ENCODE measurements at places on chromosomes 4 and X.

DNA sequence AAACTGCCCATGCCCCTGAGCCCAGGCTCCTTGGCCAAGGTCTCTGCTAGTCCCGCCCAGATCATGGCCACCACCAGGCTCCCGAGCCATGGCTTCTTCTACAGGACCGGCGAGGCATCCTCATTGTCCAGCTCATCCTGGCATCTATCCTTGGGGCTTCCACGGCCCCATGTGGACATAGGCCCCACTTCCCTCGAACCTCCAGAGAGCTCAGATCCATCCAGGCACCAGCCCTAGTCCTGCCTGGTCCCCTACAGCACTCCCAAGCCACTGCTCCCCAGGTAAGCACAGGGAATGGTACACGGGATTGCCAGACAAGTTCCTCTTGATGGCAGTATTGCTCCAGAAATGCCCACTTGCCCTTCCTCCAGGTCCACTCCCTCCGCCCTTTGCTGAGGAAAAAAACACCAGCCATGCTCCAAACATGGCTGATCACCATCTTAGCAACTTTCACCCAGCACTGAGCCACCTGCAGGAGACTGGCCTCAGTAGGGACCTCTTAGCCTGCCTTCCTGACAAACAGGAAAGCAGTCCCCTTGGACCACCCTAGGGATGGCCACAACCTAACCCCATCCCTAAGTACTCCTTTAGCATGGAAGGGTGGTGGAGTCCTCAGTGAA, 272.1 kb upstream of the AGTR2 start:
- peak; percentile 24 for DNase-seq

DNA sequence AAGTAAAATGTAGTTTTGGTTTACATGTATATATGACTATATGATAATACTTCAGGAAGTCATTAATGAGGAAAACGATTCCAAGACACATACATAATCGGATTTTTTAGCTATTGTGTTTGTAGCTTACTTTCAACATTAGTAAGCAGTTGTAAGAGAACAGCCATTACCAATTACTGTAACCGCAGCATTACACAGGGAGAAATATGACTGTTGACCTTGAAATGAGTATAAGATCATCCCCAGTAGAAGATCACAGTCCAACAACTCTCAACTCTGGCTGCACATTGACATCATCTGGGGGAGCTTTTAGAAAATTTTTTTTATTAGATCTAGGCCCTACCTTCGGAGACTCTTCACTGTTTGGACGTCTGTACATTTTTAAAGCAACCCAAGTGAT, 762.0 kb upstream of the MAGEB2 start:
- DNase-seq, result no peak

DNA sequence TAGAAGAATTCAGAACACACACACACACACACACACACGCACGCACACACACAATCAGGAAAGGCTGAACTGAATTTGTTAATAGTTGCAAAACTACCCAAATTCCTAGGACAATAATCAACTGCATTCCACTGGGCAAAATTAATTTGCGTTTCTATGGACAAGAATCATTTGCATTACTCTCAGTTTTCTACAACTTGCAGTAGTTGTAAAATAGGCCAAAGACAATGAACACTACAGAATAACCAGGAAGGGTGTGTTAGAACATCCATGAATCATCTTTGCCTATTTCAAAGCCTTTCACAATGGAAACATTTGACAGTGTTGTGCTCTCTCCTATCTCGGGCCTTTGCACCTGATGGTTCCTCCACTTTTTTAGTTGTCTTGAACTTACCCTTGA, 77.1 kb upstream of the IGFBP7 start:
- no peak for DNase-seq

DNA sequence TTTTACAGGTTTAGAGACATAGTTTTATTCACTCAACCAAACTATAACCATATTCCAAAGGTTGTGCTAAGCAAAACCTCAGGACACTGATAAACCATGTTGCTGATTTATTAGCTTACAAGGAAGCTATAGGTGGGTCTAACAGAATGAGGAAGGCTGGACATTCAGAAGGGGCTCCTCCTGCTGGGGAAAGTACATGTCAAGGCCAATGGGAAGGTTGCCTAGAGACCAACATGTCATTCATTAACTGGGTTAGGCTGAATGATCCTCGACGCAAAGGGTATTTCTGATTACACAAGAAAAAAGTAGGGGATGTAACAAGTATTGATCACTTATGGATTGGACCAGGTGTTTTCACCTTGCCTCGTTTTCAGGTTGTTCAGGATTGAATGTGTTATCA, 30.3 kb downstream of the SLC10A6 start:
- DNase-seq, result no peak

- DNase-seq, result no peak
Measured at GRCh38 chr4:61511716-61512488, 311.8 kb downstream of the ADGRL3 start.

- DNase-seq, result no peak
Measured at GRCh38 chrX:16028576-16028975, 94.8 kb upstream of the GRPR start.

- DNase-seq, result no peak
Measured at GRCh38 chrX:63426519-63426918, 75.4 kb upstream of the SPIN4 start.

- DNase-seq, result no peak
Measured at GRCh38 chr4:4603067-4603466, 61.2 kb upstream of the STX18 start.

GRCh38 chr4:165667969-165668368, 205.1 kb upstream of the TLL1 start:
- no peak for DNase-seq

DNA sequence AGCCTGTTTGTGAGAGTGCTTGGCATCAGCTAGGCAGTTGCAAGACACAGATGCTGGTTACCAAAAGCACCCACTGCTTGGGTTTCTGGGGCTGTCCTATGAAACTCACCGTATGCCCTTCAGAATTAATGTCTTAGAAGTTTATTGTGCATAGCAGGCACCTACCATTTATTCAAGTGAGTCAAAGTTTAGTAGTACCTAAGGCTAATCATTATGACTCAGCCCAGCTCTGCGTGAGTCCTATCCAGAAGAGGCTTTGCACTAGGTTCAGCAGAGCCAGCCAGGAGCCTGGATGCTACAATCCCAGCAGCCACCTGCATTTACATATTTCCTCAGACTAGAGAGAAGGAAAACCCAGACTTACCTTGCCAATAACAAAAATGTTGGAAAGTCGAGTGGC, 4.2 kb downstream of the RPS4X start:
- no peak for DNase-seq

DNA sequence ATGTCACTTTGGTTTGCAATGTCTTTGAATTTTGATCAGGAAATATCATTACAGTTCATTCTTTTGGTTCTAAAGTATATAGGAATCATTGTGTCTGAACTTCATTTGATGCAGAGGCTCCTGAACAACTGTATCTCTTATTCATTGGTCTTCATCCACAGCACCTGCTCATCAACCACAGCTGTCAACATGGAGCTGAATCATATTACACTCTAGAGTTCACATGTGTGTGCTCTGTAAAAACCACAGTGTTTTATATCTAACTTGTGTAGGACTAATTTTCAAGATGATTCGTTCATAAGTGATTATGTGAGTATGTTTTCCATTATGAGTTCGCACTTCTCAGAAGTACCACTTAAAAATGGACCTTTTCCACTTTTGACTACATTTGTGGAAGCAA, 643.3 kb upstream of the FAM241A start:
- no peak for DNase-seq

GRCh38 chr4:53693408-53693807, 102.1 kb upstream of the LNX1 start:
- no peak for DNase-seq

- DNase-seq, result no peak
Measured at GRCh38 chr4:18342847-18343246, 321.3 kb upstream of the LCORL start.

DNA sequence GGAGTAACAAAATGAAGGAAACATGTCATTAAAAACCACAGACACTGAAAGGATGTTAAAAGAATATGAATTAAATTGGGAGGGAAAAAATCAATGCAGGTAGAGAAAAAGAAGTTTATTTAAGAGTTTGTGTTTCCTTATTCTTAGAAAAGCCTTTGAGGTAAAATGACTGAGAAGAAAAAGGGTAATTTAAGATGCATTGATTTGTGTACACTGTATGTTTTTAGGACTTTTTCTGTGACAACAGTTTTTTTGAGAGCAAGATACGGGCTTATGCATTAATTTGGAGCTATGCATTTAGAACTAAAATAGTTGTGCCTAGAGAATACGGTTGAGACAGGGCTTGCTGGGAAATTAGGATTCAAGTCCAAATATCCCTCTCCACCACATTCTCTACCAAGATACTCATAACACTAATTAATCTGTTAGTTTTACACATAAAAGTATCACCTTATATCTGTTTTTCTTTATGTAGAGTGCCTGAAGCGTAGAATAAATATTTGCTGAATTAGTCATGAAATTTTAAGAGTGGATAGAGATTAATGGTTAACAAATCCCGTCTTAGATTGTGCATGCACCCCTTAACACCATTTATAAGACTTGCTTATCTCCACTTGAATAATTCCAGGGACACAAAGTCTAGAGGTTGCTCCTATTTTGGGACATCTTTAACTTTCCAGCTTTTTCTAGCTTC, 232.5 kb downstream of the PCDH7 start:
- DNase-seq, result no peak

DNA sequence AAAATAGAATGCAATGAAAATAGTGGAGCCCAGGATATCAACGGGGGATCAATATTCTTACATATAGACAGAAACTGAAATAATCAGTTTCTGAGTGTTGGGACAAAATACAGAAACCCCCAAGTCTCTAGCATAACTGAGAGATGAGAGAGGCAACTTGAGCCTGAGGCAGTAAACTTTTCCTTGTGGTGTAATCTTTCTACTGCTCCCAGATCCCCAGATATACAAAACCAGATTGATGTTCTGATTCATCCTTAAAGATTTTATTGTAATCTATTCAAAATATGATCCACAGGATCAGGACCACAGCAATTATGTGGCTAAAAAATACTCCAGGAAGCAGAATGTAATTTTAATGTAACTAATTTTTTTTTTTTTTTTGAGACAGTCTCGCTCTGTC, 2282.6 kb downstream of the ARAP2 start:
- DNase-seq, result no peak

DNA sequence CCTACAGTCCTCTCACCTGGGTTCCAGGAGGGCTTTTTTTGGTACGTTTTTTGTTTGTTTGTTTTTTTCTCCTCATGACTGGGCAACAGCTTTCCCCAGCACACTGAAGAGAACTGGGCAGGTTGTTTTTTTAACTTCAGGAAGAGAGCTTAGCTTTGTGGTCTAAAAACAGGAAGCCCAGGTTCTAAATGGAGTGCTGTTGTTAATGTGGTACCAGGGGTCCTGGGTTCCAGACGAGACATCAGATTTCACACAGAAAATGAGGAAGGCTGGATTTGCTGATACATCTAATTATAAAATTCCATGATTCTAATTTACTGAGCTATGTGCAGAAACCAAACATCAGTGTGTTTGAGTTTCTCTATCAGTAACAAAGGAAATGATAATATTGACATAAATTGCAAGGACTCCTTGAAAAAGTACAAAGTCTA, 4.2 kb downstream of the MYOZ2 start:
- DNase-seq, result no peak

DNA sequence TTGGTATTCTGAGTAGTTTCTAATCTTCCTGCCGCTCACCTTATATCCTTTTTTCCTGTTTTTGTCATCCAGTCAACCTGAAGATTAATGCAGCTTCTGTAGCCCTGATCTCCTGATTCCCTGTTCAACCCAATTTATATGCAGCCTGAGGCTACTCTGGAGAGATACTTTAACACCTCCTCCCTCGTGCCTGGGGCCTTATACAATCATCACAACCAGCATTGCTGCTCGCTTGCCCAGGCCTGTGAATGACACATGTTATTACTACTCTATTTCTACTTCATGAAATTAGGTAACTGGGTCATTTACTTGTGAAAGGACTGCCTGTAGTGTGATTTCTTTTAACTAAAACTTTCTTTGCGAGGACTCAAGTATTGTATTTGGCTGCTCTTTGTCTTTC, 33.7 kb upstream of the WDR17 start:
- DNase-seq, result no peak

- DNase-seq, result no peak
Measured at GRCh38 chr4:133320576-133321170, 171.6 kb downstream of the PCDH10 start.

GRCh38 chr4:92182006-92182735, 121.6 kb upstream of the GRID2 start:
- no peak for DNase-seq

- DNase-seq, result no peak
Measured at GRCh38 chrX:26574234-26574633, 358.3 kb downstream of the MAGEB5 start.

- DNase-seq, result no peak
Measured at GRCh38 chr4:184274286-184274951, 56.7 kb upstream of the ENPP6 start.

GRCh38 chr4:6925357-6925836, 15.8 kb downstream of the TBC1D14 start:
- DNase-seq, result no peak

- DNase-seq, result no peak
Measured at GRCh38 chr4:151049430-151049884, 34.4 kb upstream of the LRBA start.

- no peak for DNase-seq
Measured at GRCh38 chrX:139423186-139423585, 107.4 kb upstream of the F9 start.

- DNase-seq, result no peak
Measured at GRCh38 chrX:48685416-48685815, 1.8 kb downstream of the WAS start.

- no peak for DNase-seq
Measured at GRCh38 chrX:152640034-152640818, 2.5 kb downstream of the GABRQ start.

- DNase-seq, result no peak
Measured at GRCh38 chrX:116170511-116170910, at the start of gene AGTR2. TSS of gene AGTR2 (plus strand) at chrX:116170744. CDS start at chrX:116172281, 1,537 bp downstream.

DNA sequence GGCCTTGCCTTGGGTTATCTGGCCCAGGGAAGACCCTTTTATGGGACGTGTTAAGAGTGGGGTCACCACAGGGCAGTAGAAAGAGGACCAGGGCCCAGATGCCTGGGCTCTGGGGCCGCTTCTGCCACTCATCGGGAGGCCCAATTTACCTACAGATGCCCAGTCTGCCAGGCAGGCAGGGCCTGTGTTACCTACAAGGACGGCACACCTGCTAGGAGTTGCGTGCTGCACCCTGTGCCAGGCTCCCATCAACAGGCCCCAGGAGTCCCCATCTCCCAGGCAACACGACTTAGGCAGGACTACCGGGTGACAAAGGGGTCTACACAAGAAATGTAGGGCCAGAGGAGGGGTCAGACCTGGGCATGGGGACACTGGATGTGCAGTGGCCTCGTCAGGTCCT, 34.6 kb downstream of the WDR1 start:
- DNase-seq, result no peak

DNA sequence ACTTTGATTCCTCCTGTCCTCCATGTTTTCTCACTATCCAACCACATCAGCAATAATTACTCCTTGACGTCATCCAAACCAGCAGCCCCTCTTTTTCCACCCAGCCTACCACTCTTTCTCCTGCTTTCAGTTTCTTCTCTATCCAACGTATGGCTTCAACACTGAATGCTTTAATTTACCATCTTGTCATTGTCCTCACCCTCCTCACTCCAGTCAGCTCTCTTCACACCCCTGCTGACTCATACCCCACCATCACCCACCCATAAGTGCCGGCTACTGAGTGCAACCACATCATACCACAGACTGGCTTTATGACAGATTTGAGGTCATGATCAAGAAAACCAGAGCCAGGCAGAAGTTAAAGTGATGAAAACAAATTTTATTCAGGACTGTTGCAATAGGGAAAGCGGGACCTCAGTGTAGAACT, 9.8 kb upstream of the ANXA5 start:
- DNase-seq, result peak; percentile 56

- no peak for DNase-seq
Measured at GRCh38 chrX:18900401-18900976, 83.4 kb downstream of the PHKA2 start.

GRCh38 chr4:108037884-108038283, 48.2 kb downstream of the HADH start:
- no peak for DNase-seq
